A549 treated with Mapracorat at 1 μM for 4 hours (cell line): ENCODE measurements at places on chromosomes 2 and 18. TPM values are rescaled to one million over a fixed set of nuclear protein-coding genes. Genes with fewer than 3 reads are reported as not detected.

Gene CCDC102B
- 0.39 to 0.71 TPM (median 0.49 TPM) in 3 of 5 replicates, not detected in the others for total RNA-seq

Gene FAP
- 0.15 TPM in 1 of 5 replicates, not detected in the others for total RNA-seq

Gene PROKR1
- not detected in 5 replicates for total RNA-seq

Gene RASGRP3
- 0.43 to 1.1 TPM (median 0.71 TPM) in 5 replicates for total RNA-seq

Gene UGT1A6
- 0.39 to 1.5 TPM (median 1.2 TPM) in 5 replicates for total RNA-seq

Gene MYO5B
- total RNA-seq, result 7.8 to 10.5 TPM (median 9.4 TPM) in 5 replicates

Gene CCDC74A
- 11.8 to 17.2 TPM (median 16.6 TPM) in 5 replicates for total RNA-seq

Gene NDC80
- total RNA-seq, result 12.5 to 15.4 TPM (median 13.3 TPM) in 5 replicates

Gene RPL37A
- total RNA-seq, result 4,919 to 5,349 TPM (median 4,978 TPM) in 5 replicates

Gene CLEC4F
- not detected in 5 replicates for total RNA-seq

Gene LRATD1
- total RNA-seq, result 0.05 to 0.08 TPM (median 0.07 TPM) in 4 of 5 replicates, not detected in the other

Gene NCKAP1
- 86.2 to 105 TPM (median 103 TPM) in 5 replicates for total RNA-seq

Gene COL6A3
- 0.11 to 0.47 TPM (median 0.30 TPM) in 5 replicates for total RNA-seq

Gene CBLN2
- total RNA-seq, result 0.05 to 0.42 TPM (median 0.07 TPM) in 5 replicates

Gene TWIST2
- total RNA-seq, result 10.0 to 17.5 TPM (median 16.6 TPM) in 5 replicates

Gene PDCD1
- not detected in 5 replicates for total RNA-seq

Gene SCN2A
- not detected in 5 replicates for total RNA-seq

Gene MYL12A
- total RNA-seq, result 283 to 336 TPM (median 329 TPM) in 5 replicates

Gene MRPL30
- 31.4 to 57.3 TPM (median 31.8 TPM) in 5 replicates for total RNA-seq

Gene TMEM247
- not detected in 5 replicates for total RNA-seq

Gene GPR17
- total RNA-seq, result 0.08 to 0.15 TPM (median 0.10 TPM) in 3 of 5 replicates, not detected in the others

Gene RSAD2
- 0.20 to 0.66 TPM (median 0.34 TPM) in 5 replicates for total RNA-seq

Gene USP37
- 4.3 to 6.4 TPM (median 4.9 TPM) in 5 replicates for total RNA-seq

Gene TTN
- under 0.01 TPM in 4 of 5 replicates, not detected in the other for total RNA-seq

Gene KCNS3
- total RNA-seq, result 0.86 to 1.4 TPM (median 1.1 TPM) in 5 replicates

Gene FOSL2
- 57.1 to 78.1 TPM (median 67.6 TPM) in 5 replicates for total RNA-seq

Gene DUSP19
- 0.45 to 0.87 TPM (median 0.57 TPM) in 5 replicates for total RNA-seq
